T follicular helper cell (primary cell): ENCODE measurements at places on chromosomes 1 and 21.

- peak; percentile 16 for DNase-seq
Observed at GRCh38 chr1:88890791-88891317, 513 bp downstream of the GTF2B start.

- no peak for DNase-seq
Observed at GRCh38 chr1:3700631-3701030, 48.3 kb downstream of the TP73 start.

GRCh38 chr1:25001125-25001915, 71.2 kb upstream of the RUNX3 start:
- DNase-seq: no peak

DNA sequence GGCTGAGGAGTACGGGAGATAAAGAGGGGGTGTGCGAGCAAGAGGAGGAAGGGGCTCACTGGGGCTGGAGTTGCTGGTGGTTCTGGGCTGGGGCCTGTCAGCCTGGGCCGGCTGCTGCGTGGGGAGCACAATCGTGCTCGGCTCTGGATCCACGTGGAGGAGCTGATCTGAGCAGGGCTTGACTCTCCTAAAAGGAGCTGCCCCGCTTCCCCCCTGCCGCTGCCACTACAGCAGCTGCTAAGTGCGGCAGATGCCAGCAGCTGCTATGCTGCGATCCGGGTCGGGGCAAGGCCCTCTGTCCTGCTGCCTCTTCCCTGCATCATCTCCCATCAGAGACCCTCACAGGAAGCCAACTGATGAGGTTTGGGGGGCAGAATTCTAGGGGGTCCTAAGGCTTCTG, 165.9 kb downstream of the PCBP3 start:
- DNase-seq: no peak

GRCh38 chr1:208036918-208037766, 126.2 kb upstream of the CD34 start:
- no peak for DNase-seq

- DNase-seq: no peak
Observed at GRCh38 chr1:172530000-172530399, 3.0 kb upstream of the SUCO start.

- peak; percentile 36 for DNase-seq
Observed at GRCh38 chr1:117895482-117896114, 33.8 kb downstream of the GDAP2 start.

DNA sequence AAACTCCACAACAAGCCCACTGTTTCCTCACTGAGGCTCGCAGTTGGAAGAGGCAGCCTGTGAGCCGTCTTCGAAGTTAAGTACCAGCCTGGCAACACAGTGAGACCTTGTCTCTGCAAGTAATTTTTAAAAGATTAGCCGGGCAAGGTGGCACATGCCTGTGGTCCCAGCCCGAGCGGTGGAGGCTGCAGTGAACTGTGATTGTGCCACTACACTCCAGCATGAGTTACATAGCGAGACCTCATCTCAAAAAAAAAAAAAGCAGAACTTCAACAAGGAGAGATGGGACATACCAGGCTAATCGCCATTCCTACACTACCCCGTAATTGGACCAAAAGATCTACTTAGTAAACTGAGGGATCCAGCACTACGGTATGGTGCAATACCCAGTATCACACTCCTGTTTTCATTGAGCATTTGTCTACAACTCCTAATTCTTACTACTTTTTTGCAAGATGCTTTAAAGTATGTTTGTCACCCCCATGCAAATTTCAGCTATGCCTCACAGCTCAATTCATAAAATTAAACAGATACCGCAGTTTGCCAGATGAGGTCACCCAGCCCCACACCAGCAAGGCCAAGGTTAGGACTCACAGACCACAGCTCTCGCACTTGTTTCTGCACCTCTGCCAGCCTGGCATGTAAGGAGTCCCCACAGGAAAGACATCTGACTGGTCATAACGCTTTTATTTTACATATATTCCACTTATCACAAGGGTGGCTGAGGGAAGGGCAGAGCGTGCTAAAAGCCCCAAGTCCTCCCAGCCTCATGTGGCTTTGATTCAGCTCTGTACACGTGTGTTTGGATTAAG, 21.0 kb downstream of the SDE2 start:
- DNase-seq: no peak

GRCh38 chr21:37631319-37632117, 264.9 kb downstream of the DYRK1A start:
- no peak for DNase-seq

GRCh38 chr1:151251656-151252470, 2.7 kb upstream of the PSMD4 start:
- DNase-seq: peak; percentile 45

GRCh38 chr1:151474745-151475144, 15.5 kb upstream of the POGZ start:
- no peak for DNase-seq

DNA sequence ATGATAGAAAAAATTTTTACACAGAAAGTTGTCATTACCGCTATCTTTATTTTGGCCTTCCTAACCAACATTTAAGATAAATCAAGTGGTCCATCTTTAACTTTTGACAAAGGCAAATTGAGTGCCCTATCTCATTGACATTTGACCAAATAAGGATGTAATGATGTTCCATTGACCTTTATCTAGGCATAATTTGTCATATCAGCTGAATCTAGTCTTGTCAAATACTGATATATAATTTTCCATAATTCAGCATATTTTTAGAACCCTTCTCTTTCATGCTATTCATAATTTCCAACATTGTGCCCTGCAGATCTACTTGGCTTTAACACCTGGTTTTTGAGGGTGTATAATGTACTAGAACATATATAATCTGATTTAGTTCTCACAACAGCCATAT, 63.8 kb downstream of the XCL1 start:
- no peak for DNase-seq

- DNase-seq: no peak
Observed at GRCh38 chr1:165456861-165457260, 11.9 kb upstream of the RXRG start.

- no peak for DNase-seq
Observed at GRCh38 chr1:162970021-162970420, 99.1 kb upstream of the RGS4 start.
